Glomerular endothelial cell (primary cell): ENCODE measurements at places on chromosomes 5 and 9. TPM values are rescaled to one million over a fixed set of nuclear protein-coding genes. Genes with fewer than 3 reads are reported as not detected.

DNA sequence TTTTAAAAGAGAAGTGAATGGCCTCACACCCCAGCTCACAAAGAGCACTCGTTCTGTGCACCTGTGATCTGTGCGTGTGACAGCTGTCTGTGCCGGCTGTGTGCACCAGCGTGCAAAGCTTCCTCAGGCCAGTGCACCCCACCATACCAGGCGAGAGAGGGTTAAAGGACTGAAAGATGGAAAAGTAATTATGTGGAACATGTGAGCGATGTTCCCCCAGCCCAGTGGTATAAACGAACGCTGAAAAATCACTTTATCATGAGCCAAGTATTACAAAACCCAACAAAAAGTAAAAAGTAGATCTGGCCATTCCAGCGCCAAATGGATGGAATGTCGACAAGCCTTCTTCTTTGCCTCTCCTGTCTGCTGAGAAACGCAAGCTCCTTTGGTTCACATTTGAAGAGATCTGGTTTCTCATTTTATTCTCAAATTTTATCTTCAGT, 53.7 kb downstream of the IPPK start:
- DNase-seq, result no peak

GRCh38 chr9:120934281-120934680, 7.7 kb upstream of the TRAF1 start:
- no peak for DNase-seq

DNA sequence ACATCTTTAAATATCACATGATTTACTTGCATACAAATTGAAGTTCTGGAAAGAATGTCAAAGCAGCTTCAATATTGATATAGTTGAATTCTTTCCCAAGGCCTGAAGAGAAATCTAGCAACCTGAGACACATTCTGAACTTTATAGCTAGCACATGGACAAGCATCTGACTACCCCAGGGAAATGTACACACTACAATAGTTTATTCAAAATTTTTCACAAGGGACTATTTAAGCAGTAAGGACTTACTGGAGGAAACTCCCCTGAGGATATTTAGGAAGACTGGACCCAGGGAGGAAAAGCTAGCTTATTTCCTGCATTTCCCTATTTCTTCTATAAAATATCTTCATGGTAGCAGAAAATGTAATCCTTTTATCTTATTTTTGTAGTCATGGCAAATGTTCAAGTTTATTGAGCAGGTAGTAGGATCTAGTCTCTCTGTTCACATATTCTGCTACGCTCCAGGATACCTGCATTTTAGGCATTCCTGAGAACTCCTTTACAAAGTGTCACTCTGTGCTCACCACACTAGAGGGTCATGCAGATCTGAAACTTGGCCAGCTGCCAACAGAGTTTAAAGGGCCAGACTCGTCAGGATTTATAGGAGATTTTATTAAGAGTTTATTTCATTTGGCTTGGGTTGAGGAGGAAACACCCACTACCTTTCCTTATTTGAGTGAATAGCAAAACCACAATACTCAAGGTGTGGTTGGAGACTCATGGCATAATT, 348.4 kb upstream of the FTMT start:
- no peak for DNase-seq

DNA sequence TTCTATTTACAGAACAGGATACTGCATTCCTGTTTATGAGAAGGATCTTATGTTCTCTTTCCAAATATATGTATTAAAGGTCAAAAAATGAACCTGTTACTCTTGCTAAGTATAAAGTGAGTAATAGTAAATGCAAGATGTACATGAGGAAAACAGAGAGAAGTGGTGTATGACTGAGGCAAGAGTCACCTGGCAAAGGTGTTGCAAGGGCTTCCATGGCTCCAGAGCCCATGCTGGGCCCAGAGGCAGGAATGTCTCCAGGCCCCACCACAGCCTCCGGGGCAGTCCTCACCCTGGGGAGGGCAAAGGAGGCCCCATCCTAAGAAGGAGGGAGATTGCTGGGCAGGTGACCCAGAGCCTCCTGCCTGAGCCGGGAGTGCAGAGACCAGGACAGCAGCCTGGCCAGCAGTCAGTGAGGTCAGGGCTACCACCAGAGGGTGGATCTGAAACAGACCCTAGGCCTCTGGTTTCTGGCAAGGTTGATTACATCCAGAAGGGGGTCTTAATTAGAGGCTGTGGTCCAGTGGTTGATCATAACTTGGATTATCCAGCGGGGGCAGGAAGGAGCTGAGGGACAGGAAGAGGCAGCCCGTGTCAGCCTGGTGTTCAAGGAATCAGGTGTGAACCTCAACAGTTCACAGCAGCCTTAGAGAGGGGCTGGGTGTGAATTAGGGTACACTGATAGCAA, 57.3 kb upstream of the CPLX2 start:
- DNase-seq, result no peak

DNA sequence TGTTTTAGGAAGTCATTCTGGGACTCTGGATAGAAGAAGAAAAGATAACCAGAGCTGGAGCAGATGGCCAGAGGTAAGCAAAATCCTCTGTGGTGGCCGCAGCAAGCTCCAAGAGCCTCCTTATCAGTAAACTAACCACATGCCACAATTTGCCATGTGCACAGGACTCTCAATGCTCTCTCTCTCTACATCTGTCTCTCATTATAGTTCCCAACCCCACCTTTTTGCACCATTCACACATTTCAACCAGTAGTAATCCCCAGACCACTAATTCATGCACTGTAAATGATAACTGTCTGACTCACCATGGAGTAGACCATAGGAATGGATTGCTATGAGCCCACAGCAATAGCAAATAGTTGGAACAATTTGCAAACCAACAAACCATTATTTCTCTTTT, 526.1 kb downstream of the TLR4 start:
- DNase-seq, result no peak

SMIM27 gene
- total RNA-seq, result 2.1 and 4.4 TPM in 2 replicates
